NCI-H1694 treated with DMSO at 0.1 percent for 48 hours (cell line): ENCODE measurements at places on chromosomes 2 and 18.

DNA sequence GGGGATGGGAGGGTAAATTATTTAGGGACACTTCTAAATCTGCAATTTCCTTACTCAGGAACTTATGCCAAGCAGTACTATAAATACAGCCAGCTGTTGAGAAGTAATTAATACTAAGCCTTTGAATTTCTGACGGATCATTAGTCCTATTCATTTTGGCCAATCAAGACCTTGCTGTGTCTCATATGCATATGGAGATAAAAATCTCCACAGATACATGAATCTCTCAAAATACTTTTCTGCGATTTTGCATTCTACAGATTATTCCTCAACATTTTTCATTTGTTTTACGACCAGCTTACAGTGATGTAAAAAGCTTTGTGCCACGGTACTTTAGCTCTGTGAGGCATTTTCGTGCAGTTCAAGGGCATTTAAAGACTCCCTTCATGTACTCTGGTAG, 16.7 kb downstream of the LANCL1 start:
- no peak for DNase-seq

- DNase-seq = no peak
Observed at GRCh38 chr2:112794131-112794733, 9.9 kb upstream of the IL1A start.

GRCh38 chr2:218322768-218323525, 30.6 kb upstream of the TMBIM1 start:
- peak; percentile 43 for DNase-seq

DNA sequence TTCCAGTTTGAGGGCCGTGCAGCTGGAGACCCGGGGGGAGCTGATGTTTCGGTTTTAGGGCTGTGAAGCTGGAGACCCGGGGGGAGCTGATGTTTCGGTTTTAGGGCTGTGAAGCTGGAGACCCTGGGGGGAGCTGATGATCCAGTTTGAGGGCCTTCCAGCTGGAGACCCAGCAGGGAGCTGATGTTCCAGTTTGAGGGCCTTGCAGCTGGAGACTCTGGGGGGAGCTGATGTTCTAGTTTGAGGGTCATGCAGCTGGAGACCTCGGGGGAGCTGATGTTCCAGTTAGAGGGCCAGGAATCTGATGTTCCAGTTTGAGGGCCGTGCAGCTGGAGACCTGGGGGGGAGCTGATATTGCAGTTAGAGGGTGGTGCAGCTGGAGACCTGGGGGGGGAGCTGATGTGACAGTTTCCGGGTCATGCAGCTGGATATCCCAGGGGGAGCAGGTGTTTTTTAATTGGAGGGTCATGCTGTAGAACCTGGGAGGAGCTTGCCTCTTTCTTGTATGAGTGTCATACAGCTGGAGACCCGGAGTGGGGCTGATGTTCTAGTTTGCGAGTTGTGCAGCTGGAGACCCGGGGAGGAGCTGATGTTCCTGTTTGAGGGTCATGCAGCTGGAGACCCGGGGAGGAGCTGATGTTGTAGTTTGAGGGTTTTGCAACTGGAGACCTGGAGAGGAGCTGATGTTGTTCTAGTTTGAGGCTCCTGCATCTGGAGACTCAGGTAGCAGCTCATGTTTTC, 153.2 kb downstream of the RTP5 start:
- DNase-seq = no peak

DNA sequence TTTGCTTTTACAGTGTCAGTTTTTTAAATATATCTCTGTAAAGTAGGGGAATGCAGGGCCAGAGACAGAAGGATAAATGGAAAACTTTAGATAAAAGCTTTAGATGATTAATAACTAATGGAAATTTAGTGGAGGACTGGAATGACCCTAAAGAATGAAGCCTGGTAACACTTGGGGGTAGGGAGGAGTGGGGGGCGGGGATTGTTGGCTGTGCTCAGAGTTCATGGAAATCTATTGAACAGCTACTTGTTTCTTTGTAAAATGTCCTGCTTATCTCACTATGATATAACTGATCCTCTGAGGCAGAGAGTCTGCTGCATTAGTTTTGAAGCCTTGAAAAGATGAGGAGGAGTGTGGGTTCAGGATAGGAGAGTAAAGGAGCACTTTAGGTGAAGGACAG, 90.5 kb downstream of the TMEM185B start:
- DNase-seq = no peak

DNA sequence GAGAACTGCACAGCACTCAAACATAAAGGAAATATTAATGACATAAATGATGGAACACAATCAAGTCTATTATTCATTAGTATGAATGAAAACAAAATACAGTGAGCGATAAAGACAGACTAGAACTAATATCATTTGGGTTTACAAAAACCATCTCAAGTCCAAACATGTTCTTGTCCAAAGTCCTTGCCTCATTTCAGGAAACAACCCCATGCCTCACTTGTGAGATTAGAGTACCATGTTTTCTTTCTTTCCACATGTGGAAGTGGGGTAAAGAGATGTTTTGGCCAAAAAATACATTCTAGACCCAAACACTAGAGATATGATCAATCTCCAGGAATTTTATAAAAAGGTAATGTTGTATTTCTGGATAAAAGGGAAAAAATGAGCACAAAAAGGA, 53.3 kb upstream of the NFE2L2 start:
- no peak for DNase-seq

GRCh38 chr2:15367715-15368114, 193.4 kb downstream of the NBAS start:
- no peak for DNase-seq

GRCh38 chr2:213227458-213227857, 56.8 kb upstream of the SPAG16 start:
- DNase-seq = no peak

DNA sequence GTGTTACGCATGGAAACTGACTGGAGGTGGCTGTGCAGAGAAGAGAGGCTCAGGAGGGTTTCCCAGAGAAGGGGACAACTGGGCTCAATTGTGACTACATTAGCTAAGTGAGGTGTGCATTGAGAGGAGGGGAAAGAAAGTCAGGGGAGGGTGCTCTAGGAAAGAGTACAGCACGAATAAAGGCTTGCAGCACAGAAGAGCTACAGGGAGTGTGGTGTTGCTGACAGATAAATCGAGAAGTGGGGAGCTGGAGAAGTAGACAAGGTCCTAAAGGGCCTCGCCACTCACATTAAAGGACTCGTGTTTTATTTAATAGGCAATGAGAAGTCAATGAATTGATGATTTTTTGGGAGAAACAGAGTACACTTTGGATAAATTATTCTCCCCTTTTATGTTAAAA, 65.7 kb upstream of the CTAGE1 start:
- DNase-seq = no peak

- DNase-seq = no peak
Observed at GRCh38 chr2:113079131-113079530, 11.4 kb downstream of the IL1F10 start.

- DNase-seq = no peak
Observed at GRCh38 chr18:74148543-74149070, 284 bp downstream of the TIMM21 start.

DNA sequence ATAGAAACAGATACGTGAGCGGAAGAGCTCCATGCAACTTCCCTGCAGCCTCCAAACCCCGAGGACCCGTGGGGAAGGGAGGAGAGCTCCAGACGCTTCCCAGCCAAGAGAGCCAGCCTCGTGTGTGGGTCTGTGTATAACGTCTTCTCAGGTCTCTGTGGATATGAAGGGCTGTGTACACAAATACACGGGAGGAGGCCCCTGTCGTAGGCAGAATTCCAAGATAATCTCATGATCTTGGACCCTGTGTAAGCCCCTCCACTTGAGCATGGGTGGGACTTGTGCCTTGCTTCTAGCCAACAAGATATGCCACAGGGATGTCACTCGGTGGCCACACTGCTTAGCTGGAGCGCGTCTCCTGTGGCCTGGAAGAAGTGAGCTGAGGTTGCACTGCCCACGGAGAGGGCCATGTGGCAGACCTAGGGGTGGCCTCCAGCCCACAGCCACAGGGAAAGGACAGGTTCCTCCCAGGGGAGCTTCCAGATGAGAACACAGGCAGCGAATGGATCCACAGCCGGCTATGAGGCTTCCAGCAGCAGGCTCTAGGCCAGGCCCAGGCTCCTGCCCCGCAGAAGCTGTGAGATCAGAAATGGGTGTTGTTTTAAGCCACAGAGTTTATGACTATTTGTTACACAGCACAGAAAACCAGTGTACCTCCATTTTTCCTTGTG, 15.6 kb upstream of the KLF11 start:
- DNase-seq = no peak

GRCh38 chr18:49565612-49566011, 3.8 kb downstream of the LIPG start:
- no peak for DNase-seq

- DNase-seq = no peak
Observed at GRCh38 chr2:202406445-202406978, 30.4 kb downstream of the BMPR2 start.

DNA sequence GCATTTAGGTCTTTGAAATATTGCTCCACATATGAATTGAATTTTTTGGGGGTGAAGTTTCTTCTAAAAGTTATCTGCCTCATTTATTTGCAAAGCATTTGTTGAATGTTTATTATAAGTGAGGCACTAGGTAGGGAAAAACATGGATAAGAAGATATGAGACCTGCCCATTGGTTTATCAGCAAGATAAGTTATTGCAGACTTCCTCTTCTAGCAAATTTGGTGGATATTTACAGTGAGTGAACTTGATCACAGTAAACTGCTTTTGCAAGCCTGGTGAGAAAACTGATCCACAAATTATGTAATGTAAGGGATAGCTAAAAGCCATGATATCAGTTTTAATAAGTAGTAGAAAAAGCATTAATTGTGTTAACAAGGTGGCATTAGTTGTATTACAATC, 364.8 kb downstream of the SOCS6 start:
- DNase-seq = no peak

- no peak for DNase-seq
Observed at GRCh38 chr2:240431271-240431660, 4.2 kb upstream of the GPC1 start.

DNA sequence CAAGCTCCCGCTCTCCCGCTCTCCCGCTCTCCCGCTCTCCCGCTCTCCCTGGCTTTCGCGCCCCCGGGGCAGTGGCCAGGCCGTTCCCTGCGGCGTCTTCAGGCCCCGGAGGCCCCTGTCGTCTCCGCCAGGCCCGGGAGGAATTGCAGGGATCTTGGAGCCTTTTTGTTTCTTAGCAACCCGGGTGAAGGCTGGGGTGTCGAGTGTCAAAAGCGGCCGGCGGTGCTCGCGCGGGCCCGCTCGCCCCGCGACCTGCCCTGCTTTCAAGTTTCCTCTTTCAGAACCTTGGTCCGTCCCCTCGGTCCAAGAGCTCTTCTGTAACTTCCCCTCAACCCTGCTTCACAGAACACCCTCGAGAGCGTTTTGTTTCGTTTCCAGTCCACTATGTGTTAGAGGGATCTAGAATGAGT, 1.4 kb downstream of the RNF138 start:
- DNase-seq = no peak

- DNase-seq = peak; percentile 30
Observed at GRCh38 chr18:74654638-74655037, 57.0 kb downstream of the ZNF407 start.

DNA sequence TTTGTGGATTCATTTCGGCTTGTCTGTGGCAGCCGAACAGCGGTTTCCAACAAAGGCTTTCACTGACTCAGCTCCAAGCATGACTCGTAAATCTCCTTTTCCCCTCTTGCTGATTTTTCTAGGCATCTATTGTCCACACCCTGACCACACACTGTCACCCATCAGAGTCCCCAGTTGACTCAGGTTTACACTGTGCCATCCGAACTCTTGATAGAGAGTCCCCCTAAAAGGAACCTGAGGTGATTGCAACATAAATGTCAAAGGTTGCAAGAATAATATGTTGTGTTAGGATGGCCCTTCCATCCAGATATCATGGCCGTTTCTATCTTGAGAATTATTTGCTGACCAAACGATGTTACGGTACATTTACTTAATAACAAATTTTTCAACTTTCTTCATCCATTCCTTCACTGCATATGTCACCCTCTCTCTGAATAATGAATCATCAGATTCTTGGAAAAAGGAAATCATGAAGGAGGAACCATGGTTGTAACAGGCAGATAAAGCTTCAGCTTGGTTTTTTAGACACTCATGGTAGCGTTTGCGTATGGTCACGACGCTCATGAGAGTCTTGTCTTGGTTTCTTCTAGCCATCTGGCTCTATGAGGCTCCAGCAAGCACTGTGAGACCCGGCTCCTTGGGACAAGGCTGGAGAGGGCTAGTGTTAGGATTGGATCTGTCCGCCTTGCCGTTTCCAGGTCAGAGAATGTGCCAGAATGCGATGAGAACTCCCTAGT, 72.1 kb downstream of the NPAS2 start:
- DNase-seq = no peak

DNA sequence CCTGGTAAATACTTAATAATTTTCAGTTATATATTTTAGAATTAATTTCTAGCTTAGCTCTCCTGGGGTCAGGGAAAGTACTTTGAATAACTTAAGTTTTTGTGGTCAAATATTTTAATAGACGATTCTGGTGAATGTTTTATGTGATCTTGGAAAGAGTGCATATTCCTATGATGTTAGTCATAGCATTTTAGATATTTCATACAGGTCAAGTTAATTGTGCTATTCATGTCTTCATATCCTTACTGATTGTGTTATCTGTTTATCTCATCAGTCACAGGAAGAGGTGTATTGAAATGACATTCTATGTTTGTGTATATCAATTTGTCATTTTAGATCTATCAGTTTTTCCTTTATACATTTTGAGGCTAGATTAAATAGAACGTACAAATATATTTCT, 576.2 kb downstream of the CPS1 start:
- no peak for DNase-seq

GRCh38 chr2:45083175-45083574, 73.9 kb upstream of the SIX2 start:
- DNase-seq = no peak

DNA sequence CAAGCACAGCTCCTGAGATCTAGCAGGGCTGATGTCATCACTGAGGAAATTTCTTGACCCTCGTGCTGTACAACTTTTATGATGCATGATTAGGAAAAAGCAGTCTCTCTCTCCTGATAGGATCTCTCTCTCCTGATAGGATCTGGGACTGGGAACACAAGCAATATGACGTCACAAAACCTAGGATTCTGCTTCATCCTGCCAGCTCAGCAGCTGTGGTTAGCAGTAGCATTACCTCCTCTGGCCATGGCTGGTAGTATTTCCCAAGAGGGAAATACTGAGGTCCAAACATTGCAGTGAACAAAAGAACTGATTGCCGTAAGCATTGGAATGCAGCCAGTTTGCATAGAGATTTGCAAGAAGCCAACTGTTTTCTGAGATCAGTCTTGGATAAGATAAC, 521.2 kb upstream of the POU3F3 start:
- no peak for DNase-seq
